ENCODE measurements at places on chromosomes 6 and 20. TPM values are rescaled to one million over a fixed set of nuclear protein-coding genes. Genes with fewer than 3 reads are reported as not detected.

Gene ZNF831
- 0.48 TPM for total RNA-seq

Gene CCN2
- 122 TPM for total RNA-seq

Gene TOX2
- total RNA-seq, result 0.44 TPM

Gene PDE10A
- total RNA-seq, result 2.7 TPM

Gene ARID1B
- 99.9 TPM for total RNA-seq

Gene BPI
- total RNA-seq, result not detected

Gene HRH3
- not detected for total RNA-seq

Gene RIPOR2
- 13.8 TPM for total RNA-seq

Gene C20orf144
- total RNA-seq, result 0.29 TPM

Gene COL9A3
- 0.16 TPM for total RNA-seq

Gene MDC1
- total RNA-seq, result 8.5 TPM

Gene ELOVL2
- total RNA-seq, result 11.1 TPM

Gene CEP162
- 18.7 TPM for total RNA-seq

Gene OR11A1
- not detected for total RNA-seq

Gene HFE
- 9.4 TPM for total RNA-seq

DNA sequence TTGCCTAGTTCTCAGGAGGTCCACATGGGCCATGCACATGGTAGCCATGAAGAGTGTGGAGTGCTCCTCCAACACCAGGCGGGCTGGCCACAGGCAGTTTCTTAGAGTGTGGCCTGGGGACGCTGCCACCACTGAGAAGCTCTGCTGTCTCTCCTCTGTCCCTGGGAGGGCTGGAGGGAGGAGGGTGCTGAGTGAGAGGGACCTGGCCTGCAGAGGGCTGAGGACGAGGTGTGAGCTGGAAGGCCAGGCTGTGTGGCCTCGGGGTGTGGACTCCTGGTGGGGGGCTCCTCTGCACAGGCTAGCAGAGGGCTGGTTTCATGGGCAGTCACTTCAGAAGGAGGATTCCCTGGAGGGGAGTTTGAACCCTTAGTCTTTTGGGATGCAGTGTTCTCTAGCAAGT, 39.7 kb downstream of the SYNJ2 start:
- DNase-seq, result no peak

DNA sequence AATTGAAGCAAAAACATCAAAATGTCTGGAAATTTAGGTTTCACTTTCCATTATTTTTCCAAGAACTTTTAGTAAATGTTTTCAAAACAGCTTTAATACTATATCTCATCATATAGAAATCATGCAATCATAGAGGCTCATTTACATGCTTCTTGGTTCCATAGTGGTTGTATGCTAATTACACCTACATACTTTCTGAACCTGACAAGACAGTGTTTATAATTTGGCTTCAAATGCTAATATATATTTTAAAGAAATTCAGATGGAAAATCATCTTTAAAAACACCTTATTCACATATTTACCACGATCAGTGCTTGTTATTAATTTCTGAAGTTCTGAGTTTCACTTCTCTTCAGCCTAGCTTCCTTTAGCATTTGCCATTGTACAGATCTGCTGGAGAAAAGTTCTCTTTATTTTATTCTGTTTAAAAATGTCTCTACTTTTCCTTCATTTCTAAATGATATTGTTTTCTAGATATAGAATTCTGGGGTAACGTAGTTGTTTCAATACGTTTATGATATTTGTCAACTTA, 89.9 kb downstream of the PLCB1 start:
- DNase-seq, result no peak

DNA sequence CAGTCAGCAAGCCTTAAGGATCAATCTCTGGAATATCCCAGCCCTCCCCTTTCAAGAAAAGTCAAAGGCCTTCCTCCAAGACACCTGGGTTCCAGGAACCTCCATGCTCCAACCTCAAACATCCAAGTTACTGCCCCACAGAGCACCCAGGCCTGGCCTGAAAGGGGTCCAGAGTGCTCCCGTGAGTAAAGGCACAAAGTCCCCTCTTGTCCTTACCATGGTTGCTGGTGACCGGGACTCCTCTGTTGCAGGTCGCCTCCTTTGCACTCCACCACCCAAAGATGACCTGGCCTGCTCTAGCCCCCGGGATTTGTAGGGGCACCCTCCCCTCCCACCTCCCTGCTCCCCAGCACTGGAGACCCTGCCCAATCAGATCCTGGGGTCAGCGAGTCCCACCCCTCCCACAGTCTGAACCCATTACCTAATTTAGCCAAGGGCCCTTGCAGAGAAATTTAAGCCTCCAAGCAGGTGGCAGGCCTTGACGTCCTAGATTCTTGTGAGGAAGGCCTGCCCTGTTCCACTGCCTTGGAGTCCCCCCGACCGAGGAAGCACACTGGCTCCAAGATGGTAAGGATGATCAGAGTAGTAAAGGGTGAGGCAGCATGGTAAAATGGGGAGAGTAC, at the start of gene TNNC2:
Gene TNNC2 (minus strand): TSS at position 283 of the 623 bp plus-strand sequence. CDS start 64 bp downstream, at position 219.
- no peak for DNase-seq

DNA sequence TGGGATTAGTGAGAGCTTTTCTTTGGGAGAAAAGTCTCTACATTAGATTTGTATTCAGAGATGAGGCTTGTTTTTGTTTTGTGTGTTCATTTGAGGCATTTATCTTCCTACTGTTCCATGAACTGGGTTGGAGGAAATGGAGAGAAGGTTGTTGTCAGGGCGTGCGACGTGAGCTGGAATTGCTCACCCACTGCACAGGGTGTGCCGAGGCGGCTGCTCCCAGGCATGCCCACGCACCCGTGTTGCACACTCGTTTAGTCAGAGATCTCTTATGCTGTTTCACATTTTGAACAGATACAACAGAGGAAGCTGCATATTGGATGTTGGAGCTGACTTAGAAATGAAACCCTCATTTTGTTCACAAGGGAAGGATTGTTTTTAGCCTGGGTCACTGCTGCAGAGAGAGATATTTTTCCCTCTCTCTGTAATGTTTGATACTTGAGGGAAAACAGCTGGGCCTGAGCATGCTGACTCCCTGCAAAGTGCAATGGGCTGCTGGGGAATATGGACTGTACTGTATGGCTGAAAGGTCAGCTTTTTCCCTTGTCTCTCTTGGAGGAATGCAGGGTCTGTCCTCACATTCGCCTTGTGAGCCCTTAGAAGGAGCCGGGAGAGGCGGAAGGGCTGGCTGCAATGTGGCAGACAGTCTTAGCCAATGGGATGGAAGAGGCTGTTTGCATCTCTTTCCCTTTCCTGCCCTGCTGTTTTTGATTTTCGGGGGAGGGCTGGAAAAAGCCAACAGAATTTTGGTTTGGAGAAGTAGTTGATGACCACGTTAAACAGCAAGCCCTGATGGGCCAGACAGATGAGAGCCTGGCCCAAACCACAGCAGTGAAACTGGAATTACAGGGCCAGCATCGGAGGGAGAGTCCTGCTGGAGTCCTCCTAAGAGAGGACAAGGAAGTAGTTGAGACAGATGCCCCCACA, 170.8 kb downstream of the SASH1 start:
- no peak for DNase-seq

DNA sequence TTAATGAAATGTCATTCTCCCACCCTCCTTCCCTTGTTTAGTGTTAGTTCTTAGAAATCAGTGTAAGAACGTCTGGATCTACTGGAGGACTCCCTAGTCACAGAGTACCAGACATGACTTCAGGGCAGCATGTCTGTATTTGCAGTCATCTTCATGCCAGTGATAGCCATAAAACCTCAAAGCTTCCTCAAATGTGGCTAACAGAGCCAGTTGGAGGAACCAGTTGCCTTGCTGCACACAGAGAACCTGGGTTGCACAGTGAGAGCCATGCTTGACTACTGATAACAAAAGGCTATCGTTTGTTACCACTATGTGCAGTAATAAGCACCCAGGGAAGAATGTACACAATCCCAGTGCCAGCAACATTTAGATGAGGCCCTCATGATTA, 20.1 kb downstream of the NT5E start:
- no peak for DNase-seq

- DNase-seq, result no peak
Measured at GRCh38 chr6:40788661-40789655, 201.8 kb upstream of the LRFN2 start.

DNA sequence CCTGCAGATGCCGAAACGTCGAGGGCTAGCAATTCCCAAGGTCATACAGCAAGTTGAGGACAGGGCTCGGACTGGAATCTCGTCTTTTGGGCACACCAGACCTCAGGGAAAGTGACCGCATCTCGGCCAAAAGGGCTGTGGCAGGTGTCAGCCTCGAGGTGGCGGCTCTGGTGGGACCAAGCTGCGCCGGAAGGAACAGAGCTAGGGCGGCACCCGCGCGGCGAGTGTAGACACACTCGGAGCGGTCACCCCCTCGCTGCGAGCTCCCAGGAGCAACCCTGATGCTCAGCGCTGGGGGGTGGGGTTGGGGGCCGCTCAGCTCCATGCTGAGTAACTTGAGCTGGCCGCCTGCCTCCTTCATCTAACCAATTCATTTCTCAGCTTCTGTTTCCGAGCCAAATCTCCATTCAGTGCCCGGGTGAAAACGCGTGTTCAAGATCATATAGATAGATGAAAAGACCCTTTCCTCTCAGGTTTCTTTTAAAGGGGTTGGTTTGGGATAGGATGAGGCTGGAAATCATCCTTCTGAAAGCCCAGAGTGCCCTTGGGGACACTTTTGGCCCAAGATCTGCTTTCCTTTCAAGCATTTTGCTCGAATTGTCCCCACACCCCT, 2.2 kb upstream of the TUBB2B start:
- DNase-seq, result no peak

DNA sequence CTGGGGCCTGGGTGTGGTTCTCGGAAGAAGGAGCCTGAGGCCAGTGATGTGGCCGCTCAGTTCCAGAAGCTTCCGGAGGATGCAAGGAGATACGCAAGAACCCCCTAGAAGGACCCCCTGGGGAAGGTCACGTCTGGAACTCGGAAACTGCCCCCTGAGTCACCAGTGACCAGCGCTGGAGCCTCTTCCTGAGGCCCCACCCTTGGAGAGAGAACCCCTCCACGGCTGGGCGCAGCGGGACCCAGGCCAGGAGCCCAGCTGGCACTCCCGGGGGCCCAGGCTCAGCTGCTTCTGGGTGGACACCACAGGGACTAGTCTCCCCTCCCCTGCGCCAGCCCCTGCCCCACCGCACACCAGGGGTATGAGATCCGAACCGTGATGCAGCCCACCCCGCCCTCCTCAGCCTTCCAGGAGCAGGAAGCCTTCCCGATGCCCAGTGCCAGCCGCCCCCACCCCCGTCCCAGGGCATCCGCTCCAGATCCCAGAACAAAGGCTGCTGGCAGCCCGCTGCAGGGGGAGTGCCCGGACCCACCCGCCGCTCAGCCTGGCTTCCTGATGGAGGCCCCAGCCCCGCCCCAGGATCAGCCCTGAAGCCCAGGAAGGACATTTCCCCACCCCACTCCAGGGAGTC, 7.5 kb downstream of the LAMA5 start:
- DNase-seq, result no peak

- DNase-seq, result no peak
Measured at GRCh38 chr20:17155401-17155800, 71.4 kb upstream of the PCSK2 start.

DNA sequence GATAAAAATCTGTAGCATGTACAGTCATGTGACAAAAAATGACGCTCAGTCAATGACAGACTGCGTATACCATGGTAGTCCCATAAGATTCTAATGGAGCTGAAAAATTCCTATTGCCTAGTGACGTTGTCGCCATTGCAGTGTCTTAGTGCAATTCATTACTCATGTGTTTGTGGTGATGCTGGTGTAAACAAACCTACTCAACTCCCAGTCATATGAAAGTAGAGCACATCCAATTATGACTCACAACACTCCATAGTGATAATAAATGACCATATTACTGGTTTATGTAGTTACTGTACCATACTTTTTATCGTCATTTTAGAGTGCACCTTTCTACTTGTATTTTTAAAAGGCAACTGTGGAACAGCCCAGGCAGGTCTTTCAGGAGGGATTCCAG, 45.0 kb downstream of the TFAP2A start:
- DNase-seq, result no peak

- no peak for DNase-seq
Measured at GRCh38 chr6:32133786-32134185, 3.7 kb upstream of the FKBPL start.

DNA sequence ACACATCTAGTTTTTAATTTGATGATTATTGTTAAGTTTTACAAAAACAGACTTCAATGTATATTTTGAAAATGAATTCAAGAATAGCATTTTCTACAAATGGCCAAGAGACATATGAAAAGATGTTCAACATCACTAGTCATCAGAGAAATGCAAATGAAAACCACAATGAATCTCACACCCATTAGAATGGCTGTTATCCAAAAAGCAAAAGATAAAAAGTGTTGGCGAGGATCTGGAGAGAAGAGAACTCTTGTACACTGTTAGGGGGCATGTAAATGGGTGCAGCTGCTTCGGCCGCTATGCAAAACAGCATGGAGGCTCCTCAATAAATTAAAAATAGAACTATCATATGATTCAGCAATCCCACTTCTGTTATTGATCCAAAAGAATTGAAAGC, 185.8 kb upstream of the CCN2 start:
- DNase-seq, result no peak

GRCh38 chr6:136180704-136181511, 69.2 kb downstream of the MTFR2 start:
- no peak for DNase-seq

GRCh38 chr20:34013554-34013953, 19.8 kb downstream of the RALY start:
- no peak for DNase-seq

DNA sequence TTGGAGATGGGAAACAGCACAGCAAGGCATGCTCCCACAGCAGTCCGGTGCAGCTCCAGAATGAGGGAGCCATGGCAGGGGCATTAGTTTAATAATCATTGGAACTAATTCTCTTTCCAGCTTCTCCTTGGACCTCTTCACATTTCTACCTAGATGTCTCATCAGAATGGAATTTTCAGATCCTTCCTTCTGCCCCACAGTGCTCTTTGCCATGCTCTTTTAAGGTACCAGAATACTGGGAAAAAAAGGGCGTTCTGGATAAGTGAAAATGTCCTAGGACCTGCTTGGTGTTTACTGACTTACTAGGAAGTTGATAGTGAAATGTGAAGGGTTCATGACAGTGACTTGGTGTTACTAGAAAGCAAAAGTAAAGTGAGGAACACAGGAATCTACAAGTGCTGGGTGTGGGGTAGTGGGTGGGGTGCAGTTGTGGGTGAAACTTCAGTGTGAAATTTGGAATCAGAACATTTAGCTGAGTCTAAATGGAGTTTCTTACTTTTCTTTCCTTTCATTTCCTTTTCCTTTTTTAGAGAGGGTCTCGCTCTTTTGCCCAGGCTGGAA, 207.1 kb downstream of the ARID1B start:
- no peak for DNase-seq

DNA sequence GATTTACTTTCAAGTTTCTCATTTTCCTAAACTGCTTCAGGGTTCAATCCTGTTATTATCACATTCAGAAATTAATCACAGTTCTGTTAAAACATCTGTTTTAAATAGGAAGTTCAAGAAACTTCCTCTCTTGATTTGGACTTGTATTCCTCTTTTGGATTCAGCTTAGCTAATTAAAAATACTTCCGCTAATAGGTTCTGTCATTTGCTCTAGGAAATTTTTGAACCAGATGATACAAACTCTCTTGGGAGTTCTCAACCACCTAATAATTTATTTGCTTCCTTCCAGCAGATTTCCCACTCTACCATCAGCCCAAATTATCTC, 15.9 kb upstream of the TMEM30A start:
- no peak for DNase-seq

Data from breast epithelium (tissue), 4 donors.